ENCODE measurements at places on chromosomes 7 and 10. TPM values are rescaled to one million over a fixed set of nuclear protein-coding genes. Genes with fewer than 3 reads are reported as not detected.

DNA sequence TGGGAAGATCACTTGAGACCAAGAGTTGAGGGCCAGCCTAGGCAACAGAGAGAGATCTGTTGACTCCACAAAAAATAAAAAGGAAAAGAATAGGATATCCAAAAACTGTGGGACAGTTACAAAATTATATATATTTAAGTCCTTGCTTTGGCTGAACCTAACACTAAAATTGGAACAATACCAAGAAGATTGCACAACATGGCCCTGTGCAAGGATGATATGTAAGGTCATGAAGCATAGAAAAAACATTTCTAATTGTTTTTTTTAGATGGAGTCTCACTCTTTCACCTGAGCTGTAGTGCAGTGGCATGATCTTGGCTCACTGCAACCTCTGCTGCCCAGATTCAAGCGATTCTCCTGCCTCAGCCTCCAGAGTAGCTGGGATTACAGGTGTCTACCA lies 139.0 kb downstream of the TPST1 start:
- peak; percentile 71 for DNase-seq

The GBX1 gene
- total RNA-seq, result not detected

DNA sequence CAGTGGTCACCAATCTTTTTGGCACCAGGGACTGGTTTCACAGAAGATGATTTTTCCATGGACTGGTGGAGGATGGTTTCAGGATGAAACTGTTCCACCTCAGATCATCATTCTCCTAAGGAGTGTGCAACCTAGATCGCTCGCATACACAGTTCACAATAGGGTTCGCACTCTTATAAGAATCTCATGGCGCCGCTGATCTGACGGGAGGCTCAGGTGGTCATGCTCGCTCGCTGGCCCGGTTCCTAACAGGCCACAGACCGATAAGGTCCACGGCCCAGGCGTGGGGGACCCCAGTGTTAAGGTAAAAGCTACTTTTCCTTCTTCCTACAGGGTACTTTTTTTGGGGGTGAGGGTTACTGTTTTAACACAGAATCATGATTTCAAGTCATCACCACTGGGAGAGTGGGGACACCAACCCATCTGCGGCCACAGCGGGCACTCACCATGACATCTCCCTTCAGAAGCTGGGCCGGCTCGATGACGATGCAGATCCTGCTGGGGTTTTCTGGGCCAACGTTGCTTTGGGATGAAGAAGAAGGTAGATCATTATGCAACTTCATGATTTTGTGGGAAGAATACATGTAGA lies 170.5 kb downstream of the TNS3 start:
- no peak for DNase-seq

The PITX3 gene
- total RNA-seq, result not detected

- peak; percentile 42 for DNase-seq
Measured at GRCh38 chr7:106216923-106217542, 67.8 kb downstream of the NAMPT start.

- no peak for DNase-seq
Measured at GRCh38 chr7:4805110-4805983, 29.9 kb downstream of the AP5Z1 start.

The ATG9B gene
- 0.18 TPM for total RNA-seq

The MKX gene
- total RNA-seq, result 0.28 TPM

GRCh38 chr7:30912731-30912985 lies 1.0 kb downstream of the AQP1 start:
- no peak for DNase-seq

- no peak for DNase-seq
Measured at GRCh38 chr7:1601956-1602355, 32.1 kb upstream of the PSMG3 start.

DNA sequence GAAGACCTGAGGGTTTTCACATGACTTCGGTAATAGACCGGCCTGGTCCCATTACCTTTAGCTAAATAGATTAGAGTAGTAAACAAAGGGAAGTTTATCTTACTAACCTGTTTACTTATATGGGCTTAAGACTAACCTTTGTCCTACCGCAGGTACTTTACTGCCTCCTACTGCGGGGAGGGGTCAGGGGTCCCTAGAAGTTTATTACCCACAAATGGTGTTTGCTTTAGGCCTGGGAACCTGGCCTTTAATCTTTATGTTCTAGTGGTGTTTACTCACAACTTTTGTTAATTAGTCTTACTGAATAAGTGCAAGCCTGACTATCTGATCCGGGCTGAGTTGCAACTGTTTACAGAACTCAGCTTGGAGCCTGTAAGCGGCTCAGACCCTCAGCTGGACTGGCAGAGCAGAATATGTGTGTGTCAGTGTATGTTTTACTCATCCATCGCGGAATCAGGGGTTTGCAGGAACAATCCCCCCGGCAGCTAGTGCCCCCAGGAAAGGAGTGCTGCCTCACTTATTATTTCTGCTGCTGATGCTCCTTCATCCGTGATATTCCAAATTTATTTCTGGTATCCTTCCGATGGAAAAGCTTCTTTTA lies 578.9 kb upstream of the SEMA3D start:
- DNase-seq, result no peak

DNA sequence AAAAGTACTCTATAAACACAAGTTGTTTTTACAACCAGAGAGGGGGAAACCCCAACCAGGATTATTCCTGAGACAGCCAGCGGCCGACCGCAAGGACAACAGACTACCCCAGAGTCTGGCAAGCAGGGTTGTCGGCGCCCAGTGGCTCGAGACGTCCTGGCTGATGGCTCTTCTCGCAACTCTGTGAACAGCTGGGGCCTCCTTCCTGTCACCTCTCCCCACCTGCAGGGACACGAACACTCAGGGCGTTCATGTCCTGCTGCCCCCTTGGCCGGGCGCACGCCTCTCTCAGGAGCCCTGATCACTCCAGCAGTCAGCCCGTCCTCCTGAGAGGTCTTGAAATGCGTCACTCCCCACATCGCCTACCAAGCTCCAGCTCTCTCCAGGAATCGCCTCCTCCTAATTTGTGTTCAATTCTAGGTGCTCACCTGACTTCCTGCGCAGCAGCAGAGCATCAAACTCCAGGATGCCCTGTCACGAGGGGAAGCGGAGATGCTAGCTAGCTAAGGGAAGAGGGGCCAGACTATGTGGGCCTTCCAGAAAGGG lies 66.4 kb upstream of the TNRC18 start:
- no peak for DNase-seq

The TSPAN15 gene
- not detected for total RNA-seq

DNA sequence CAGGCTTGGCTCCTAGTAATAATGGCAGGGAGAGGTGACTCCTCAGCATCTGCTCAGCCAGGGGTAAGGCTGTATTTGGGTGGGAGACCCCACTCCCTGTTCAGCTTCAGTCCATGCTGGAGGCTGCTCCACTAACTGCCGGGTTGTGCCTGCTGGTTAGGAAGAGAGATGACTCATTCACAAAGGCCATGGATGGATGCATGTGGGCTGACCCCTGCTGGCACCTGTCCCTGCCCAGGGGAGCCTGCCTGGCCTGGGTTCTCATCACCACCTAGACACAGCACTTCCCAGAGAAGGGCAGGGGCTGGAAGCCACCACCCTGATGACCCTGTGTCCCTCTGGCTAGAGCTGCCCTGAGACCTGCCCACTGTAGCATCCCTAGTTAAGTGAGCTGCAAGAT lies 59.0 kb downstream of the VSTM4 start:
- peak; percentile 14 for DNase-seq

The CFTR gene
- total RNA-seq, result under 0.01 TPM
